Stimulated activated CD8-positive, alpha-beta memory T cell treated with anti-CD3 and anti-CD28 coated beads, Interleukin-7, amount 100 ng/mL, for 24 hours (primary cell): ENCODE measurements at places on chromosomes 4 and X.

- no peak for DNase-seq
Observed at GRCh38 chr4:27986476-27986875, 1125.8 kb downstream of the STIM2 start.

- DNase-seq, result no peak
Observed at GRCh38 chr4:41349021-41349420, 92.3 kb downstream of the UCHL1 start.

DNA sequence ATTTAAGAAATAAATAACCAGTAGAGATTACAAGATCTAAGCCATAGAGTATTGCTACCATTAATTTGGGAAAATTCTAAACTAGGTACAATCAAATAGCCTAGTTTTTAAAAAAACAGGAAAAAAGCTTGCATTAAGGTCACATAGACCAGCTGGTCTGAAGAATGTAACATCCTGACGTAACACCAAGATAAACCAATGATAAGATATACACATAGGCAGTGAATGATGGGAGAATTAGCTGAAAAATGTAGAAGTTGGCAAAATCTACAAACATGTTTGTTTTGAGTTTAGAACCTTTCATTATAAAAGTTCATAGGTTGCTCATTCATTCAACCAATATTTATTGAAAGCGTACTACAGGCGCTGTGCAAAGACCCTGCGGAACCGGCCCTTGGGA is 120.0 kb downstream of the SH3RF1 start:
- DNase-seq, result no peak

- DNase-seq, result no peak
Observed at GRCh38 chr4:3295837-3296624, 3.2 kb downstream of the RGS12 start.

DNA sequence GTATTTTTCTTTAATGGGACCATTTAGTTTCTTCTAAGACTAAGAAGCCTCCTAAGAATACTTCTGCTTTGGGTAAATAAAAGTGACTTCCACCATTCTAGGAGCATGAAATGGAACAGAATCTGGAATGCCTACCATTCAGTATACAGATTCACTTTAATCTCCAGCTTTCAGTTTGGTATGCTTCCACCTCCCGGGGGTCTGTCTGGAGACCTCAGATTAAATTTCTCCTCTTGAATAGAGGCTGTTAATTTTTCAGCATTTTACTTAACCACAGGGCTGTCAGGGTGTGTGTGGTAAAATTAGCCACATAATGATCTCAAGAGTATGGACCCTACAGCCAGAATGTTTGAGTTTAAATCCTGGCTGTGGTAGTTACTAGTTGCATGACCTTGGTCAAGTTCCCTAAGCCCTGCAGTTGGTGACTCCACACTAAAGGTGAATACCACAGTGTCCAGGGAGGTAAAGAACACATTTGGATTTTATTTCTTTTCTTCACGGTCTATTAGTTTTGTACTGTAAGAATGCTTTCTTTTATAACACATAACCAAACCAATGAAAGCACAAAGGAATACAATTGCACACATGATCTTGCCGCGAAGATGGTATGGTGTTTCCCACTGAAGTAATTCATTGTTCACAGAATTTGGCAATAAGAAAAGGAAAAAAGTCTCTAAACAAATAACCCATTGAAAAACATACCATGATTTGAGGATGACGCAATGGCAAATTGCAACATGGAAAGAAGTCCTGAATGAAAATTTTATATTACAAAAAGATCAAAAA is 37.3 kb upstream of the TRIM2 start:
- DNase-seq, result no peak

DNA sequence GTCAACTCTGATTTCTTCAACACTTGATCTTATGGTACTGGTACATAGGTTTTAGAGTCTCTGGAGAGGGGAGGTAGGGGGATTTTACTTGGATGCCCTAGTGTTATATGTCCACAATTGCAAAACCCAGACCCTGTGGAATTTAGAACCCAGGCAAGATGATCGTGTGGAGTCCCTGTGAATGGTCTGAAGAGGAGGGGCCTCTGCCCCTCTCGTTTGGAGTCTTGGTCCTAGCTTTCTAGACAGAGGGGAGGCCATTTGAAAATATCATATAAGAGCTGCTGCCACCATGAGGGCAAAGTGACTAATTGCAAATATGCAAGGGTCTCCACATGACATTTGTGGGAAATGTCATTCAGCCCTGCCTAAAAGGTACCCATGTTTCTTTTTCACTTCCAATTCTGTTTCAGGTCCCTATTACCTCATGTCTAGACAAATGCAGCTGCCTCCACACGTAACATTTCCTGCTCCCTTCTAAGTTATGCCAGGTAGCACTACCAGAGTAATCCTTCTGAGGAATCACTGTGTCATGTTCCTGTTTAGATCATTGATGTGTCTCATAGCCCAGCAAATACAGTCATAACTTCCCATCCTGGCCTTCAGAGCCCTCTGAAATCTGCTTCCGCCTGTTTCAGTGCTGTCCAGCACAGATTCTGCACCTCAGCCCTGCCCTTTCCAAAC is 126.8 kb downstream of the KLHL8 start:
- DNase-seq, result no peak

- DNase-seq, result no peak
Observed at GRCh38 chrX:36684053-36684452, 324.1 kb upstream of the FAM47C start.

GRCh38 chr4:119337010-119337409 is 15.1 kb upstream of the FABP2 start:
- no peak for DNase-seq

- DNase-seq, result no peak
Observed at GRCh38 chr4:123830930-123831329, 434.3 kb downstream of the SPRY1 start.

DNA sequence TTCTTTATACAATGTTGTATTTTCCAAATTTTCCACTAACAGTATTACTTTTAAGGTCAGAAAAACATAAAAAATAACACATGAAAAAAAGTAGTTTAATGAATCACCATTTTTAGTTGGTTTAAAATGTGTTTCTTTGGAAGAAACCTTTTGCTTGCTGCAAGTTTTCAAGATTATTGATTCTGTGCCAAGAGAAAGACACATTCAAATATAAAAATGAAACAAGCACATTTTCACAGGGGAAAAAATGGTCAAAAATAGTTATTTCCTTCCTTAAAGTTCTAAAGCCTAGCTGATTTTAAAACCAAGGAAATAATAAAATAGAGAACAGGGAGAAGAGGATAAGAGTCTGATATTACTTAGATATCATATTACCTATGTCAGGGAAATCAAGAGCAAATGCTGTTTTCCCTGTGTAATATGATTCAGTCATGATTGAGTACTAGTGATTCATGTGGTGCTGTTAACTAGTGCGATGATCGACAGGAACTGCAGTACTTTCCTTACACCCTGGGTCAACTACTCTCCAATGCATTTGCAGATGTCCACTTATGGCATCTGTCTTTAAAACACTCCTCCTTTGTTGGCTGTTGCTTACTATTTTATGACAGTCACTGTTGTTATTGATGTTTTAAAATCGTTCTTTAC is 103.8 kb downstream of the CAMK2D start:
- no peak for DNase-seq

GRCh38 chrX:45803383-45803921 is 602.8 kb upstream of the DIPK2B start:
- DNase-seq, result no peak

DNA sequence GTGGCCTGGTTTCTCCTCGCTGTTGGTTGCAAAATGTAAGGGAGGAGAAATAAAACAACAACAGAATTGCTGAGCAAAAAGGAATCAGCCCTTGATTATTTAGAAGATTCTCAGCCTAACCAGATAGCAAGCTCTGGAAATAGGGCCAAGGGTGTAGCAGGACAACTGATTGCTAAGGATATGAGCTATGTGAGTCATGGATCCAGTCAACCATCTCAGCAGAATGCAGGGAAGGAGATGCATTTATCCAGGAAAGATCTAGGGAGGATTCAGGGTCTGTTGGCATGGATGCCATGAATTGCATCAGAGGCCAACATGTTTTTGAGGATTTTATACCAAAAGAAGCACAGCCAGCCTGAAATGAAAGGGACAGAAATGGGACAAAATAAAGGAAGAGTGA is 2.2 kb upstream of the XAGE3 start:
- DNase-seq, result no peak

GRCh38 chr4:102416765-102417164 is 71.5 kb upstream of the SLC39A8 start:
- DNase-seq, result no peak

- no peak for DNase-seq
Observed at GRCh38 chr4:161172396-161173026, 991.3 kb downstream of the FSTL5 start.

DNA sequence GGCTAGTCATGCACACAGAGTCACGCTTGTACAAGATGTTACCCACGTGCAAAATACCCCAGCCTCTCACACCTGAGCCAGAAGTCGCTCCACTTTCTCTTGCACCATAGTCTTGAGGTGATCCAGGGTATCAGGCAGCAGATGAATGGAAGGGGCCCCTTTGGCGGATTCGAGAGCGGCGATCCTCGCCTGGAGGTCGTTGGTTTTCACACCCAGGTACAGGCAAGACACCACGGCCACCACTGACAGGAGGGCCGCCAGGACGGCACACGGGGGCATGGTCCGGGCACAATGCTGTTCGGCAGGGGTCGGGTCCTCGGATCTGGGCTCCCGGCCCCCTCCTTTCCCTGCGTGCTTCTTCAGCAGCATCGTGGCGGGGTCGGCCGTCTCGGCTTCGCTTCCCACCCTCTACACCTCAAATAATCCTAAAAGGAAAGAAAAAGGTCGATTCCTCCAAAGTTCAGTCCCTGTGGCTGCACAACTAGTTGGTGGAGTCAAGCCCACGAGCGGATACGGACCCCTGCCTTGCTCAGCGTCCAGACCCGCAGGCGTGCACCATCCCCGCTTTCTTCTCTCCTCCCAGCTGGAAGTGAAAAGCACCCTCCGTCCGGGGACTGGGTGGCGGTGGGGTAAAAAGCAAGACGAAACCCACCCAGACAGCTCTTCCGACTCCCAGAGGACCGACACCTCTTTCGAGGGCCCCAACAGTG is 652 bp downstream of the COL25A1 start:
- no peak for DNase-seq

DNA sequence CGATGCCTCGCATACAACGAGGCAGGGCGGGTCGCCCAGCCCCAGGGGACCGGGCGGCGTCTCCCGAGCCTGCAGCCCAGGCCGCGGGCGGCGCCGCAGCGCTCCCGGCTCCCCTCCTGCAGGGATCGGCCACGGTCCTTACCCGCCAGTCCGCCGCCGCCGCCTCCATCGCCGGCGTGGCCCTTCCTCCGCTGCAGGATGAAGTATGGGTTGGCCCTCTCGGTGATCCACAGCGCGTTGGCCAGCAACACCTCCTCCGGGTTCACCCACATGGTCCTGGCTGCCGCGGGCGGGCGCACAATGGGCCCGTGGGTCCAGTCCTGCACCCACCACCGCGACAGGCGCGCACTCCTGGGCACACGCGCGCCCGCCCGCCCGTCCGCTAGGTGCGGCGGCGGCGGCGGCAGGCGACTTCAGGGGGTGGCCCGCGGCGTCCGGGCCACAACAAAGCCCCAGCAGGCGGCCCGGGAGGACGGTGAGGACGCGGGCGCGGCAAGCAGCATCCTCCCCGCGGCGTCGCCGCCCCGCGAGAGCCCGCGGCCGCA is 339 bp downstream of the TBC1D9 start:
- DNase-seq, result no peak

DNA sequence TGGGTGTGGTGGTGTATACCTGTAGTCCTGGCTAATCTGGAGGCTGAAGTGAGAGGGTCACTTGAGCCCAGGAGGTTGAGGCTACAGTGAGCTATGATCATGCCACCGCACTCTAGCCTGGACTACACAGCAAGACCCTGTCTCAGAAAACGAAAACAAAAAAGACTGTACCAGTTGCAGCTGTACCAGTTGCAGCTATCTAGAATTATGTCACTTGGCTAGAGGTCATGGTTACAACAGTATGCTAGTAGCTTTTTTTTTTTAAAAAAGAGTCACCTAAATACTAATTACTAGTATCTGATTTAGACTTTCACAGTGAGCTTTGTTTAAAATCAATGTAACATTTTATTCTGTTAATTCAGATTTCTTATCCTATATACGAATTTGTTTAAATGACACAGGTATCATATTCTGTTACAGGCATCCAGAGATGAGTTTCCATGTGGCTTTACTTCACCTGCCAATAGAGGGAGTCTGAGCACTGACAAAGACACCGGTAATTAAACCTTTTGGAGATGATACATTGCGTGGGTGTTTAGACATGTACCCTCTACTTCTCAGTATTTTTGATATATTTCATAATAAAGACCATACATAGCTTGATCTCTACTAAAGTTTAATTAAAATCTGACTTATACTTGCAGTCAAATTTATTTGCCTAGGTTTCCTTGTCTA is 100.2 kb upstream of the IL13RA1 start:
- DNase-seq, result no peak

- no peak for DNase-seq
Observed at GRCh38 chr4:94920369-94920768, 162.6 kb downstream of the BMPR1B start.

GRCh38 chrX:14027036-14027435 is 2.7 kb downstream of the GEMIN8 start:
- DNase-seq, result no peak

- DNase-seq, result no peak
Observed at GRCh38 chrX:34300871-34301270, 168.8 kb upstream of the FAM47A start.

DNA sequence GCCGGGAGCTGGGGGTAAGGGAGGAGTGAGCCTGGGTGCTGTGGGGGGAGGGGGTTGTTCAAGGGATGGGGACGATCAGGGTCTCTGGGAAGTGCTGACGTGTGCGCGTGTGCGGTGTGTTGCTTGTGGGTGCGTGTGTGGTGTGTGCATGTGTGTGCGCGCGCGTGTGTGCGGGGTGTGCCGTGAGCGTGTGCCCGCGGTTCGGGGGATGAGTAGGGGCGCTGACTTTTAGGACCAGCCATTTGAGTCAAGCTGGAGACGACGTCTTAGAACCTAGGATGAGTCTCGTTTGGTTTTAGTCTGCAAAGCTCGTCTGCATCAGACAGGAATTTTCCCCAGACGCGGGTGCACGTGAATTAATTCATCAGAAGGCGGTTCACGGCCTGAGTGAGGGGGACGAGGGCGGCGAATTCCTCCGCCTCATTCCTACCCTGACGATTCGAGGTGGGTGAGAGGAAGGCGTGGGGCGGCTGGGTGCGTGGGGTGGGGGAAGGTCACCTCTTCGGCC is 950 bp upstream of the TMEM271 start:
- DNase-seq, result no peak

DNA sequence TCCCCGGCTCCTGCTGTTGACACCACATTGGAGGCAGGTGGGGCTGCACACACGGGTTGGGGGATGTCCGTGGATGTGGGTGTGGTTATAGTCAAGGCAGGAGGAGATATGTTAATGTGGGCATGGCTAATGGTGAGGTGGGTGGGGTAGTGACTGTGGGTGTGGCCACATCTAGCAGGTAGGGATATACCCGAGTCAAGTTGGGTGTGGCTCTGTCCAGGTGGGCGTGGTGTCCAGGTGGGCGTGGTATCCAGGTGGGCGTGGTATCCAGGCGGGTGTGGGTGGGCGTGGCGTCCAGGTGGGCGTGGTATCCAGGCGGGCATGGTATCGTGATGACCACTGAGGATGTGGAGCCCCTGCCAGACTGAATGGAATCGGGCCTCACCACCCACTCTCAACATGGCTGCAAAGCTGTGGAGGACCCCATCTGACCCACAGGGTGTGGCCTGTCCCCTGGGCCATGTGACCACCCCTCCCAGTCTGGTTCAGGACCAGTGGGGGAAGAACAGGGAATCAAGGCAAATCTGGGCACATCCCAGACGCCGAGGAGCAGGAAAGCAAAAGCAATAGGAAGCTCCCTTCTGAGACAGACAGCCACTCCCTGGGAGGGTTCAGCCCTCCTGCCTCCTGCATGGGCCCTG is 21.0 kb downstream of the MAN2B2 start:
- DNase-seq, result no peak
